ENCODE measurements at places on chromosomes 16 and 17. TPM values are rescaled to one million over a fixed set of nuclear protein-coding genes. Genes with fewer than 3 reads are reported as not detected.

DNA sequence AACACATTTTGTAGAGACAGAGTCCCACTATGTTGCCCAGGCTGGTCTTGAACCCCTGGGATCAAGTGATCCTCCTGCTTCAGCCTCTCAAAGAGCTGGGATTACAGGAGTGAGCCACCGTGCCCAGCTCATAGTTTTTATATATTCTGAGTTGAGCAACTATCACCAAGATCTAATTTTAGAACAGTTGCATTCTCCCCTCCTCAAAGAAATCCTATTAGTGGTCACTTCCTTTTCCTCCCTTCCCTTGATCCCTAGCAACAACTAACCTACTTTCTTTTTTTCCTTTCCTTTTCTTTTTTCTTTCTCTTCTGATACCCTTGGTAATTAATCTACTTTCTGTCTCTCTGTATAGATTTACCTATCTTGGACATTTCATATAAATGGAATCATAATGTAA is 61.5 kb upstream of the B4GALNT2 start:
- no peaks in the 10 kb centered on the region for H3K36me3 ChIP-seq
- H3K4me1 ChIP-seq, result no peaks in the 10 kb centered on the region
- no peak for DNase-seq
- no peak overlapping the region for H3K27ac ChIP-seq
- no peak overlapping the region for H3K4me3 ChIP-seq

DNA sequence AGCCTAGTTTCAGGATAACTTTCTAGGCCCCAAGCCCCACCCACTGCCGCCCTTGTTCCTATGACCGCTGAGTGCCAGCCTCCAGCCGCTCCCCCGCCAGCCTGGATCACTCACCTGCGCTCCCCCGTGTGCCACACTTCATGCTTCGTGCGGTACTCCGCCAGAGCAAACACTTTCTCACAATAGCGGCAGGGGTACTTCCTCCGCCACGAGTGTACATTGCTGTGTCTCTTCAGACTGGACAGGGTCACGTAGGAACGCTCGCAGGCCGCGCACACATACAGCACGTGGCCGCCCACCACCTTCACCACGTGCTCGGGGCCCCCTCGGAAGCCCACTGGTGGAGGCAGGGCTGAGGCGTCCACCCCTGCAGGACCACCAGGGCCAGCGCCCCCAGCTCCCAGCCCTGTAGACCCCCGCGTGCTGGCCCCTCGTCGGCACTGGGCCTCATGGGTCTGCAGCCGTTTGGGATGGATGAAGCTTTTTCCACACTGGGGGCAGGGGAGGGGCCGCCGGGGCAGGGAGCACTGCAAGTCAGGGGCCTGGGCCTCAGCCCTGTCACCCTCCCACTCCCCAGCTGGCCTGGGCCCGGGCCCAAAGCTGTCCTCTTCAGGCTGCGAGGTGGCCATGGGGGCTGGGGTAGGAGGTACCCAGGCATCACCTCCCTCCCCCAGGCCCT is 13.7 kb downstream of the ZBTB4 start:
- no peak overlapping the region for H3K4me3 ChIP-seq
- H3K27me3 ChIP-seq, result no peaks in the 10 kb centered on the region
- H3K36me3 ChIP-seq, result peaks cover 3% of the 10 kb centered on the region
- peaks cover 5% of the 10 kb centered on the region for H3K4me1 ChIP-seq
- no peak for DNase-seq

- H3K27ac ChIP-seq, result peak within 1 kb of the TSS; percentile 91
- peak within 1 kb of the TSS; percentile 92 for H3K4me3 ChIP-seq
- peaks cover 4% of the 10 kb centered on the region for H3K36me3 ChIP-seq
- peak; percentile 92 for DNase-seq
- peaks cover 28% of the 10 kb centered on the region for H3K4me1 ChIP-seq
- peaks cover 14% of the 10 kb centered on the region for H3K27me3 ChIP-seq
Observed at GRCh38 chr17:28371245-28372202, at the start of gene SARM1. Gene SARM1, plus strand, starts transcription at chr17:28371694. Its CDS starts 339 bp downstream, at chr17:28372033.

GRCh38 chr16:24753000-24753399 is 23.5 kb downstream of the TNRC6A start:
- H3K4me1 ChIP-seq, result peaks cover 26% of the 10 kb centered on the region
- no peaks in the 10 kb centered on the region for H3K36me3 ChIP-seq
- H3K4me3 ChIP-seq, result no peak overlapping the region
- no peak overlapping the region for H3K27ac ChIP-seq
- DNase-seq, result no peak

The MYH1 gene
- not detected for total RNA-seq
